MCF 10A (cell line): ENCODE measurements at places on chromosomes 5 and 9. TPM values are rescaled to one million over a fixed set of nuclear protein-coding genes. Genes with fewer than 3 reads are reported as not detected.
A peak's percentile ranks its signal among the peaks of the same experiment; 100 is the strongest.

DNA sequence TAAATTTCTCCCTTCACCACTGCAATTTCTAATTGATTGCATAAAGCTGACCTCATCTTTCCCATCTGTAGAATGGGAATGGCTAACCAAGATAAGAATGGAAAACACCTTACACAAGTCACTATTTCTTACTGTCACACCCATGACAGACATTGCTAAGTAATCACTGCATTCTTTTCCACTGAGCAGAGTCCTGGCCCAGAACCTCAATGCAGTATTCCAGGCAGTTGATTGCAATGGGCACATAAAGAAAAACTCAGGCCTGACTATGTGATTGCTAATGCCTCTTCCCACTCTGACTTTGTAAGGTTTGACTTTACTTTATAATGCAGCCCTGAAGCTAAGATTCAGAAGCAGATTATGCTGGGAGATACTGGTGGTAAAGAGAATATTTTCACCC, 29.3 kb downstream of the TRIM32 start:
- no peaks in the 10 kb centered on the region for H3K36me3 ChIP-seq
- peaks cover 12% of the 10 kb centered on the region for H3K27me3 ChIP-seq
- no peak for DNase-seq
- H3K27ac ChIP-seq: no peak overlapping the region
- H3K4me1 ChIP-seq: no peaks in the 10 kb centered on the region

- DNase-seq: no peak
- no peak overlapping the region for H3K4me3 ChIP-seq
- no peak overlapping the region for H3K27ac ChIP-seq
- H3K36me3 ChIP-seq: peaks cover 47% of the 10 kb centered on the region
- no peaks in the 10 kb centered on the region for H3K27me3 ChIP-seq
Observed at GRCh38 chr9:37362430-37362829, 60.1 kb upstream of the GRHPR start.

DNA sequence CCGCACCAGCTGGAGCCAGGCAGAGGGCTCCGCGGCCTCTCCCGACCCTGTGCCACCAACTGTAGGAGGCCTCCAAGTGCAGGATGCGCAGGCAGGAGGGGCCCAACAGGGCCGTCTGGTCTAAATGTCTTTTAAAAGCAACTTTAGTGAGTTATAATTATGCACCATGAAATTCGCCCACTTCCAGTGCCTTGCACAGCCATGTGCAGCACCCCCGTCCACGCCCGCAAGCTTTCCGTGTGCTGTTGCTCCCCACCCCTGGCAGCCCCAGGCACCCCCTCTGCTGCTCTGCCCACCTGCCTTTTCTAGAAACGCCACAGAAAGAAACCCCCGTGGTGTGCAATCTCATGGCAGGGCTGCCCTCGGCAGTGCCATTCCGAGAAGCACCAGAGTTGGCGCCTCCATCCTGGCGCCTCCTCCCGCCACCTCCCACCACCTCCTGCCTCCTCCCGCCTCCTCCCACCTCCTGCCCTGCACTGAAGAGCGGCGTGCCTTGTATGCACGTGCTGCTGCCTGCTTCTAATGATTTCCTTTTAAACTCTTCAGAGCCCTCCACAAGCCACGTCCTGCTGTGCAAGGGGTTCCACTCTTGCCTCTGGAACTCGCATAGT, 7.5 kb upstream of the SLC6A18 start:
- DNase-seq: no peak
- no peak overlapping the region for H3K27ac ChIP-seq
- H3K4me1 ChIP-seq: no peaks in the 10 kb centered on the region
- H3K27me3 ChIP-seq: no peaks in the 10 kb centered on the region

GRCh38 chr5:1171340-1171941, 30.0 kb upstream of the SLC6A19 start:
- no peak overlapping the region for H3K27ac ChIP-seq
- no peaks in the 10 kb centered on the region for H3K36me3 ChIP-seq
- H3K27me3 ChIP-seq: peaks cover 12% of the 10 kb centered on the region
- peaks cover 6% of the 10 kb centered on the region for H3K4me1 ChIP-seq

DNA sequence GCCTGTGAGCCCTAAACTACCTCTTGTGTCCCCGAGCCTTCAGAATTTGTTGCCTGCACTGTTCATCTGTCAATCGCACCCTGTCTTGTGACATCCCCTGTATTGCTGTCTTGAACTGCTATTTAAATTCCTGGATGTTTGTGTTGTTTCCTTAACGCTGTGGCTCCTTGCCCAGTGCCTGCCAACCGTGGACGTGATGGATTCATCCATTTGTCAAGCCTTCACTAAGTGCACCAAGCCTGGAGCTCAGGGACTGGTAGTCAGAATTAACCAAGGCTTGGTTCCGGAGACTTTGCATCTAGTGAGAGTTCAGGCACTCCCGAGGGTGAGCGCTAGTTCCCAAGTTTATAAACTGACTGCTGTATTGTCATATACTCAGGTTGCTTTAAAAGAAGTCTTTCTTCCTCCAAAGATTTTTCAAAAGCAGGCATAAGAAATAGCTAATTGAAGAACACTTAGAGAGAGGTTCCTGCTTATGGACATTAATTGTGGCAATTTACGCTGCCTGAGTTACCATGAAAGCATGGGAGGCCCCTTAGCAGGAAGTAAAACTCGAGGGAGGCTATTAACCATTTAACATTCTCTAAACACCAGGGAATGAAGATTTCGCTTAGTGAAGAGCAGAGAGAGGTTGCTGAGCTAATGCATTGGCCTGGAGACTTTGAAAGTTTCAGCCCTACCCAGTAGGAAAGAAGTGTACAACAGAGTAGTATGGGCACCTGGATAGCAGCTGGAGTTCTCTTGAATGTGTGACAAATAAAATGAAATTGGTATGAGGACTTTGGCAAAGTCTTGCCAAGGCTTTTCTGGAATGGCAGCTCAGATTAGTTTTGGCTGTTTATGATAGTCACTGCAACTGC, 29.0 kb downstream of the RGS3 start:
- no peaks in the 10 kb centered on the region for H3K36me3 ChIP-seq
- no peaks in the 10 kb centered on the region for H3K27me3 ChIP-seq
- H3K27ac ChIP-seq: no peak overlapping the region

- DNase-seq: no peak
- no peak overlapping the region for H3K27ac ChIP-seq
- H3K27me3 ChIP-seq: no peaks in the 10 kb centered on the region
- no peak overlapping the region for H3K4me3 ChIP-seq
- H3K4me1 ChIP-seq: no peaks in the 10 kb centered on the region
Observed at GRCh38 chr5:6567068-6567467, 65.8 kb downstream of the NSUN2 start.

- H3K4me3 ChIP-seq: no peak overlapping the region
- H3K36me3 ChIP-seq: no peaks in the 10 kb centered on the region
- DNase-seq: no peak
Observed at GRCh38 chr9:12930906-12931305, 156.1 kb downstream of the LURAP1L start.

DNA sequence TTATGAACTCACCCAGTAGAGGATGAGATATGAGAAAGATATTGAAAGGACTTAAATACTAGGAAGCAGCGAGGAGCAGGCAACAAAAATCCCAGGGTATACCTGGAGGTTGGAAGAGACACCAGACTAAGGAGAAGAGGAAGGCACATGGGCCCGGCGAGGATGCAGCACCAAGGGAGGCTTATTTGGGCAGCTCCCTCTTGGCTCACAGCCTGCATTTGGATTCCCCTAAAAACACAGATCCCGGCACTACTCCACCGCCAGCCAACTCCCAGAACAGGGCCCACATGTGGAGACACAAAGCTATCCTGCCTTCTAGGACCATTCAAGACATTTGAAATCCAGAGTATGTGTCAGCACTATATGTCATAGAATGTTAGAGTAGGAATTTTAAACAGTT, 199.8 kb upstream of the FBXL7 start:
- DNase-seq: no peak
- no peaks in the 10 kb centered on the region for H3K27me3 ChIP-seq
- H3K36me3 ChIP-seq: no peaks in the 10 kb centered on the region
- no peak overlapping the region for H3K4me3 ChIP-seq
- H3K4me1 ChIP-seq: no peaks in the 10 kb centered on the region

DNA sequence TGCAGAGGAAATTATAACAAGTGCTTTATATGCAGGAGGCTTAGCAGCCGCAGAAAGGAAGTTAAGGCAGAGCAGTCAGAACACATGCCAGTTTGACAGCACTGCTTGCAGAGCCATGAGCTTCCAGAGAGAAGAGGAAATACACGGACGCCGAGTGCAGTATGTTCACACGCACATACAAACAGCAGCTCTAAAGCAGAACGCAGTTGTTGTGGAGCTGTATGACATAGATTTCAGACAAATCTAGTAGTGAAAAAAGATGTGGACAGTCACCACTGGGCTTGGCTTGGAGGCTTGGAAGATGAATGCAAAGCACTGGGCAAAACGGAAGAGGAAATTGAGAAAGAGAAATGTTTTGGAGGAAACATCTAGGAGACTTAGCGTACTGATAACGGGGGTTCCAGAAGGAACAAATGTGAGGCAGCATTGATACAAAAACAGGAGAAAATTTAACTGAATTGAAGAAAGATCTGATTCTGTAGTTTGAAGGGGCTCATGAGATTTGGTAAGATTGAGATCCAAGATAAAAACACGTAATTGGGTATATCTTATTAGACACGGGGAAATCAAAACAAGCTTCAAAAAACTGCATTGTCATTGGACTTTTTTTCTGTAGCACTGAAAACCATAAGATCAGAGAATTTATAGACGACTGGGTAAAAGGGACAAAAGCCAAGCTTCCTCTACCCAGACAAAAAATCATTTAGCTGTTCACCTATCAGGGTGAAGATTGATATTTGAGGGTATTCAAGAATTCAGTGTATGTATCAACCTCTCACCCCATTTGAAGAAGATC, 19.6 kb upstream of the ROPN1L start:
- DNase-seq: no peak
- H3K36me3 ChIP-seq: peaks cover 90% of the 10 kb centered on the region
- no peak overlapping the region for H3K4me3 ChIP-seq
- H3K27me3 ChIP-seq: no peaks in the 10 kb centered on the region
- H3K27ac ChIP-seq: peak overlapping the region; percentile 17
- H3K4me1 ChIP-seq: no peaks in the 10 kb centered on the region

- no peak overlapping the region for H3K27ac ChIP-seq
- no peak for DNase-seq
- no peaks in the 10 kb centered on the region for H3K36me3 ChIP-seq
- H3K27me3 ChIP-seq: no peaks in the 10 kb centered on the region
Observed at GRCh38 chr5:9058161-9058560, 487.7 kb downstream of the SEMA5A start.

DNA sequence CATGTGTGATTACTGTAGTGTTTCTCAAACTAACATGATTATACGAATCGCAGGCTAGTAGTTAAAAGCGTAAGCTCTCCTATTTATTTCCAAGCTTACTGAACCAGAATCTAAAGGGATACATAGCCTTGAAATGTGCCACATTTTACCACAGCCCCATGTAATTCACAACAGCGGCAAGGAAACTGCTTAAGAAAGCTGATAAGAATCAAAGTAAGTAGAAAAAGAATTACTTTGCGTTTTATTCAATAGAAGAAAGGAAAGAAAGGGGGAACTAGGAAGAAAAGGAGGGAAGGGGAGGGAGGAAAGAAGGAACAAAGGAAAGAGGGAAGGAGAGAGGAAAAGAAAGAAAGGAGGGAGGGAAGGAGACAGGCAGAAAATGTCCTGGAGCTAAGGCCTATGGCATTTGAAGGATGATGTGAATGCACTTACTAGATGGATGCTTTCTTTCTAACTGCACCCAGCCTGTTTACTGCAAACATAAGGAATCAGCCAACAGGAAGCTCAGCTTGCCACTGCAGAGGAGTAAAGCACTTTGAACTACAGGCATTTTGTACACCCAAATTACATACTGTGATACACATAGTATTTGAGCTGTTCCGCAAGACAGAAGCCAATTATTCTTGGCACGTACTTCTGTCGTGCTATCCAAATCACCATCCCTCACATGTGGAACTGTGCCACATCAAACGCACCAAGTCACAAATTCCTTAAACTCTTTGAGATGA, 521.7 kb downstream of the RAB3C start:
- no peak for DNase-seq
- H3K4me1 ChIP-seq: peaks cover 25% of the 10 kb centered on the region
- no peaks in the 10 kb centered on the region for H3K27me3 ChIP-seq
- H3K27ac ChIP-seq: peak overlapping the region; percentile 22

DNA sequence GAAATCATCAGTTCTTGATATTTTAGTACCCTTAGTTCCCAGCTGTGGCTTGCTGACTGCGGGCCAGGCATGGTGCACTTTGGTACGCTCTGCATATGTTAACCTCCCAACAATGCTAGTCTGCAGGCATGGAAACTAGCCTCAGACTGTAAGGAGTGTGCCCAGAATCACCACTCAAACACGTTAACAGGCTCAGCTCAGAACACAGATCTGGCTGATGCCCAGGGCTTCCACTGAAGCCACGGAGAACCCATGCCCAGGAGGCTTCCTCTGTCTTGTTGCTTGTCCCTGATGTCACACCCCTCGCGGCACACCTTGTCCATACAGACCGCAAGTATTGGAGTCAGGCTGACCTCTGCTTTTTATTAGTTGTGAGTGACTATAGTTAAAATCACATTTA, 187.2 kb upstream of the OTULINL start:
- H3K27ac ChIP-seq: no peak overlapping the region
- DNase-seq: no peak
- no peak overlapping the region for H3K4me3 ChIP-seq
- H3K27me3 ChIP-seq: no peaks in the 10 kb centered on the region
- H3K4me1 ChIP-seq: no peaks in the 10 kb centered on the region

DNA sequence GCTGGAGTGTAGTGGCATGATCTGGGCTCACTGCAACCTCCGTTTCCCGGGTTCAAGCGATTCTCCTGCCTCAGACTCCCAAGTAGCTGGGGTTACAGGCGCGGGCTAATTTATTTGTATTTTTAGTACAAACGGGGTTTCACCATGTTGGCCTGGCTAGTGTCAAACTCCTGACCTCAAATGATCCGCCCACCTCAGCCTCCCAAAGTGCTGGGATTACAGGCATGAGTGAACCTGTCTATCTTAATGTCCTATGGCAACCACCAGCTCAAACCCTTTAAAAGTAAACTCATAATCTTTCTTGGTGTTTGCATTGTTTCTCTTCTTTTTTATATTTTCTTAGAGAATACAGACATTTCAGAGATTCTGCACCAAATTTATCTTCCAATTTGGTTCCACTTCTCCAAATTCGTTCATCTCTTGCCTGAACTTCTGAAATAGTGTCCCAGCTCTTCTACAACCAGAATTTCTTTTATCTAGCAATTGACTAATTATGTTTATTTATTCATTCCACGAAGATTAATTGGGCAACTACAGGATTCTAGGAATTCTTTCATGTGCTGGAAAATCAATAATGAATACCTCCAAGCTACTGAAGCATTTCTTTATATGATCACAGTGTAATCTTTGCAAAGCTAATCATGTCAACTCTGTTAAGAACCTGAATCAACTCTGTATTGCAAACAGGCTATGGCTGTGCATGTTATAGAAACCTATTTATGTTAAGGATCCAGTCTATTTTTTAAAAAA, 60.0 kb upstream of the TYRP1 start:
- no peak for DNase-seq
- peaks cover 93% of the 10 kb centered on the region for H3K27me3 ChIP-seq
- H3K4me1 ChIP-seq: no peaks in the 10 kb centered on the region
- no peaks in the 10 kb centered on the region for H3K36me3 ChIP-seq
- no peak overlapping the region for H3K4me3 ChIP-seq

The TLX3 gene
- not detected in 2 replicates for total RNA-seq

The SLCO4C1 gene
- total RNA-seq: not detected in 2 replicates

The PTPN3 gene
- 6.3 and 6.9 TPM in 2 replicates for total RNA-seq

The SEMA6A gene
- total RNA-seq: 1.5 and 2.1 TPM in 2 replicates

The IFNK gene
- total RNA-seq: not detected in 2 replicates

The RRAGA gene
- total RNA-seq: 44.0 and 50.3 TPM in 2 replicates

The IFNA21 gene
- not detected in 2 replicates for total RNA-seq

The FSTL4 gene
- 0.12 TPM in 1 of 2 replicates, not detected in the other for total RNA-seq
